ENCODE measurements at places on chromosomes 2 and 18. TPM values are rescaled to one million over a fixed set of nuclear protein-coding genes. Genes with fewer than 3 reads are reported as not detected.
A peak's percentile ranks its signal among the peaks of the same experiment; 100 is the strongest.

OLA1 gene
- total RNA-seq, result 36.9 TPM

LHCGR gene
- not detected for total RNA-seq

DNA sequence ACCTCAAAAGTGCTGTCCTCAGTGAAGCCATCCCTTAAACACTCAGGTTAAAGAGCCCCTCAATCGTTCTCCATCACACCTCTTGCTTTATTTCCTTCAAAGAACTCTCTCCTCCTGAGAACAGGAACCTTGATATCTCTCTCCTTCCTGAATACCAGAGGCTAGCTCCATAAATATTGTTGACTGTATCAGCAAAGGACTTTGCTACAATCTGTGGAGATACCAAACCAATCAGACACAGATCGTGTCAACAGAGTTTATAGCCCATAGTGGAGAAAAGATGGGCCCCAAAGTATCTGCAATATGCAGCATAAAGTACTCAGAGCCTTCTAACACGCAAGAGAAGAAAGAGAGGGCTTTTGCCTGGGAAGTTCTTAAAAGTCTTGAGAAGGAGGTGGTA lies 36.4 kb downstream of the PLEKHM3 start:
- no peak overlapping the region for H3K4me3 ChIP-seq
- DNase-seq, result no peak
- no peak overlapping the region for H3K27ac ChIP-seq
- H3K27me3 ChIP-seq, result no peaks in the 10 kb centered on the region
- H3K36me3 ChIP-seq, result no peaks in the 10 kb centered on the region

TCF7L1 gene
- 2.4 TPM for total RNA-seq

DNA sequence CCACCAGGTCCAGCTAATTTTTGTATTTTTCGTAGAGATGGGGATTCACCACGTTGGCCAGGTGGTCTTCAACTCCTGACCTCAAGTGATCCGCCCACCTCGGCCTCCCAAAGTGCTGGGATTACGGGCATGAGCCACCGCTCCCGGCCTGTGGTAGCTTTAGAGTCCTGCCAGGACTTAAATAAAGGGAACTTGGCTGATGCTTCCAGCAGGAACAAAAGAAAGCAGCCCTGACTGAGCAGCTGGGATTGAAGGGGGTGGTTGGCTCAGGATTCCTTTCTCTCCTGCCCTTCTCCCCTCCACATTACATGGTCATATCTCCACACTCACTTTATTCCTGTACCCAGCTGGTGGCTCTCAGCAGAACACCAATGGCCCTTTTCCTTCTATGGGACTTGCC lies 20.0 kb downstream of the EFHD1 start:
- H3K36me3 ChIP-seq, result no peaks in the 10 kb centered on the region
- no peaks in the 10 kb centered on the region for H3K4me1 ChIP-seq
- no peaks in the 10 kb centered on the region for H3K27me3 ChIP-seq

GRCh38 chr2:147888680-147889079 lies 43.9 kb downstream of the ACVR2A start:
- H3K4me3 ChIP-seq, result no peak overlapping the region
- no peaks in the 10 kb centered on the region for H3K27me3 ChIP-seq
- H3K36me3 ChIP-seq, result no peaks in the 10 kb centered on the region
- no peak for DNase-seq
- H3K4me1 ChIP-seq, result no peaks in the 10 kb centered on the region

- H3K27ac ChIP-seq, result no peak overlapping the region
- no peak overlapping the region for H3K4me3 ChIP-seq
- H3K27me3 ChIP-seq, result no peaks in the 10 kb centered on the region
- peaks cover 5% of the 10 kb centered on the region for H3K4me1 ChIP-seq
Observed at GRCh38 chr2:70904371-70905216, 31.1 kb upstream of the ATP6V1B1 start.

DNA sequence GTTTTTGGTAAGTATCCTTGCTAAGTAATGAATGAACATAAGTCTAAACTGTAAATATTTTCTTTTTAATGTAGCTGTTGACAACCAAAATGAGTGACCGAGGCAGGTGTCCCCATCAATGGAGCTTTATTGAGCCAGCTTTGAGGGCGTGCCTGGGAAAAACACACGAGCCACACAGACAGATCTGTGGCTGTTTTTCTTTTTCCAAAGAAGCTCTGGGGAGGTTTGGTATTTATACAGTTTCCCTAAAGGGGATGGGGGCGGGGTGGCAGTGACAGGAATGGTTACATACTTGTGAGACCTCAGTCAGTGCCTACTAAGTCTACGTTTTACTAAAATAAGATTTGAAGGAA lies 11.2 kb downstream of the DBI start:
- no peaks in the 10 kb centered on the region for H3K4me1 ChIP-seq
- no peak overlapping the region for H3K4me3 ChIP-seq
- H3K27ac ChIP-seq, result no peak overlapping the region
- H3K36me3 ChIP-seq, result peaks cover 4% of the 10 kb centered on the region
- H3K27me3 ChIP-seq, result no peaks in the 10 kb centered on the region

DNA sequence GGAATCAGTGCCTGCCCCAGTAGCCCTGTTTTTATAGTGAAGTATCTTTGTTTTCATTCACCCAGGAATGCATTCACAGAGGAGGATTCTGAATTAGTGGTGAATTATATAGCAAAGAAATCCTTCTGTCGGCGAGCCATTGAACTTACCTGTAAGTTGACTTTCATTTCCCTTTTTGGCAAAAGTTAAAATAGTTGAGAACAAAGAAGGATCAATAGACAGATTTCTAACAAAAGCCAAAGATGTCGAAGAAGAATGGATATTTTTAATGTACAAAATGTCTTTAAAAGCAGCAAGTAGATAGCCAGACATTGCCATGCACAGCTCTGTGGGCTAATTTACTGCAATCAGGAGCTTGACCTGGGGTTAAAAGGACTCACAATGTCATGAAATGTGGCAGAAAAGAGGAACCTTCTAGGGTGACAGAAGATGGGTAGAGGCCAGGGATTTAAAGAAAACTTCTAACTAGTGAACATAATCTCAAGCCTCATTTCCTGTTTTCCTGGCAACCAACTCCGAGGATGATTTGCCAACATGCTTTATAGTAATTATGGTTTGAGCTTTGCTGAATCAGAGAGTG lies 53.8 kb upstream of the TMEM87B start:
- DNase-seq, result no peak
- H3K4me3 ChIP-seq, result no peak overlapping the region
- H3K27ac ChIP-seq, result no peak overlapping the region
- H3K4me1 ChIP-seq, result no peaks in the 10 kb centered on the region

DTNA gene
- total RNA-seq, result 30.5 TPM

CIB4 gene
- not detected for total RNA-seq

GRCh38 chr18:8607776-8608742 lies 1.2 kb upstream of the RAB12 start:
- H3K4me1 ChIP-seq, result no peaks in the 10 kb centered on the region
- no peaks in the 10 kb centered on the region for H3K27me3 ChIP-seq
- DNase-seq, result peak; percentile 52
- H3K27ac ChIP-seq, result peak overlapping the region; percentile 76

GRCh38 chr18:78789850-78790249 lies 189.8 kb upstream of the SALL3 start:
- no peaks in the 10 kb centered on the region for H3K27me3 ChIP-seq
- H3K4me1 ChIP-seq, result no peaks in the 10 kb centered on the region
- no peak for DNase-seq
- no peak overlapping the region for H3K27ac ChIP-seq
- no peak overlapping the region for H3K4me3 ChIP-seq

DNA sequence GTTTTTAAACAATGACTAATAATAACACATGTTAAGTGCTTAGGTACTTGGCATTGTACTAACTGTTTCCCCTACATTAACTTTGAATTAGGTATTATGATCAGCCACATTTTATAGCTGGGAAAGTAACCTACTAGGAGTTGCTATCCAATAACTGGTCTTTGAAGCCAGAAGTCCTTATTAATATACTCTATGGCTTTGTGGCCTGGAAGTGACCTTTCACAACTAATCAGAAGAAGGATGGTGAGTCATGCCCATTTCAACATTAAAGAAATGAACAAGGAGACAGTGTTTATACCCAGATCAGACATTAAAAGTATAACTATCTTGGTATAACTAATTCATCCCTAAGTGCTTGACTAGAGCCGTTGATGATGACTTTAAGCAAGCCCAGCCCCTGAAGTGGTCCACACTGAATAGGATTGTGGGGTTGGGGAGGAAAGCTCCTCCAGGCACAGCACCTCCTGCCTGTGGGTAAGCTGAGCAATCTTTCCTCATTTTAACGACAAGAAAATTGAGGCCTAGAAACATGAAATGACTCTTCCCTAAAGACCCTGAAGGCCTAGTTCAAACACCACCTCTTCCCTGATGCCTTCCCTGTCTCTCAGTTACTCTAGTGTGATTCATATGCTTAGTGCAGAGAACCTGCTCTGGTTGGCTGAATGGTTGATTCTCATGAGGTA lies 71.6 kb upstream of the RFX8 start:
- H3K36me3 ChIP-seq, result no peaks in the 10 kb centered on the region
- no peak for DNase-seq
- H3K4me3 ChIP-seq, result no peak overlapping the region
- H3K27ac ChIP-seq, result no peak overlapping the region
- no peaks in the 10 kb centered on the region for H3K27me3 ChIP-seq

Measured in Peyer's patch (tissue), 4 donors.